ENCODE measurements at places on chromosomes 2 and 18.

- no peak for DNase-seq
Observed at GRCh38 chr2:239014458-239015217, 166.8 kb downstream of the TWIST2 start.

GRCh38 chr2:70999362-70999761 is 4.7 kb upstream of the TEX261 start:
- no peak for DNase-seq

- DNase-seq, result no peak
Observed at GRCh38 chr2:147487286-147487977, 357.4 kb upstream of the ACVR2A start.

DNA sequence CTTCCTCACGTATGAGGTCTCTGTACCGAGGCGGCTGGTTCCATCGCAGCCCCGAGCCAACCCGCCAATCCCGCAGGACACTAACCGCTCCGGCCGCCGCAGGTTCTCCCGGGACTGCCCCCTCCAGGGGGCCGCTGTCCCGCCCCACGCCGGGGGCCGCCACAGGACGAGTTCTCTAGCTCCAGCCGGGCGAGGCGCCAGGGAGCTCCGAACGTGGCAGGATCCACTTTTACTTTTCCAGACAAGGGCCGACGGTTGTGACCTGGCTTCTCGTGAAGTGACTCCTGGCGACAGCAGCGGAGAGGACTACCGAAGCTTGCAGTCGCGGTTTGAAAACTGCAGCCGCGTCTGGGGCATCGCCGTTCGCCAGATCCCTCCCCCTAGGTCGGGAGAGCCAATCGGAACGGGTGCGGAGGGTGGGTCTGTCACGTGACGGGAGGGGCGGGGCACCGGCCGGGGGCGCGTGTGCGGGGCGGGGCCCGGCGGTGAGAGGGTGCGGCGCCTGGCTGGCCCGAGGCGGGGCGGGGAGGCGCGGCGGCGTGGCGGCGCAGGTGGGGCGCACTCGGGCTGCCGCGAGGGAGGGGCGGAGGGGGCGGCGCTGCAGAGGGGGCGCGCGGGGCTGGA is at the start of gene STK17B:
TSS of gene STK17B (minus strand) at position 331 of the 624 bp plus-strand sequence. CDS start 8,195 bp downstream, outside the sequence.
- peak; percentile 74 for DNase-seq

DNA sequence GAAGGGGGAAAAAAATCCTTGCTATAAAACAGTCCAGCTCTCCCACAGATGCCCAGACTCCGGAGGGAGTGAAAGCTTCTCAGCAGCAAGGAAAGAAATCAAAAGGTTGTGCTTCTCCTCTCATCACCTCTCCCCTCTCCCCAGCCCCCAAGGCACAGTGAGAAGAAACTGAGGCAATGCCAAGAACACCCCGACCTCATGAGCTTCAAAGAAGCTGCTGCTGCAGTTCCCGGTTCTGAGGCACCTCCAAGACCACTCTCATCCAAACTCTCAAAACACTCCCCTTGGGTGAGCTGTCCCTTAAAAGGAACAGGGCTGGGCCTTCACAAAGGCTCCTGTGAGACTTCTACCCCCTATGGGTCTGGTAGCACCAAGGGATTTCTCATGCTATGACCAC is 62.0 kb upstream of the KLF7 start:
- no peak for DNase-seq

GRCh38 chr2:216023055-216023648 is 9.8 kb upstream of the MREG start:
- DNase-seq, result peak; percentile 61

DNA sequence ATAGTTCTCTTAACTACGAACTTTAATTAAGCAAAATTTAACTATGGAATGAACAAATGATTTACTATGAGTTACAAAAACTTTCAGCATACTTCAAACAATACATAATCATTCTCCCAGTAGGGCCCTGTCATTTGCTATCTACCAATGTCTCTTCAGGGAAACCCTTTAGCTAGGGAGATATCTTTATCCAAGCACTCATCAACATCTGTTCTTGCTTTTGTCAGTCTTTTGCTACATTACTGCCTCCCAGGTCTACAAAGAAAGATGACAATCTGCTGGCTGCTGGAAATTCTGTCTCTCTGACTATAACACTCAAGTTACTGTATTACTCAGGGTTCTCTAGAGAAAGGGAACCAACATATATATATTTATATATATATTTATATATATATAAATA is 1626.3 kb upstream of the CELF4 start:
- no peak for DNase-seq

- no peak for DNase-seq
Observed at GRCh38 chr2:9846554-9846953, 3.3 kb downstream of the TAF1B start.

GRCh38 chr2:178241844-178242551 is 47.7 kb downstream of the OSBPL6 start:
- DNase-seq, result peak; percentile 71

GRCh38 chr18:10416065-10416464 is 38.4 kb upstream of the APCDD1 start:
- DNase-seq, result no peak

DNA sequence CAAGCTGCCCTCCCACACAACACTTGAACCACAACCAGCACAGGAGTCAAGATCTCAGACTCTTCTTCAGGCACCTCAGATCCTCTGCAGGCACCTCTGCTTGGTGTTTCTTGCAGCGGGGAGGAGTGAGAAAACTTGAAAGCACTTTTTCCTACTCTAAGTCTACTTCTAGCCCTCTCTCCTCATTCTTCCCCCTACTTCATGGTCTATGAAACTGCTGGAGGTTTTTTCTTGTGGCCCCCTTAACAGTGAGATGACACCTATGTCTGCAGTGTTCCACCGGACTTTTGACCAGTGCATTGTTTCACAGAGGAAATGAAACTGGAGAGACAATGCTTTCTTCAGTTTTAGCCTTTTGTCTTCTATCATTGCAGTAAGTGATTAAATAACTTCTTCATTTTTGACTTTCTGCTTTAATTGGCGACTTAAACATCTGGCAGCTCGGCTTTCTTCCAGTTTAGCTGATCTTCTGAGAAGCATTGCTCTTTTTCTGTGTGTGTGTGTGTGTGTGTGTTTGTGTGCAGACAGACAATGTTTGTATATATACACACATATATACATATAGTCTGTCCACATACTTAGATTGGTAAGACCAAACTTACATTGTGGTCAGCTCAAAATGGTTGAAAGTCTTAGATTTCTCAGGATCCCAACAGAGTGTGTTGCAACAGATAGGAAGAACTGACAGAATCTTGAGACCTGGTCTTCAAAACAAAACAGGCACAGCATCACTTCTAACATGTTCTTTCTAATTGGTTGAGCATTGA is 1474.0 kb upstream of the TMEFF2 start:
- DNase-seq, result no peak

DNA sequence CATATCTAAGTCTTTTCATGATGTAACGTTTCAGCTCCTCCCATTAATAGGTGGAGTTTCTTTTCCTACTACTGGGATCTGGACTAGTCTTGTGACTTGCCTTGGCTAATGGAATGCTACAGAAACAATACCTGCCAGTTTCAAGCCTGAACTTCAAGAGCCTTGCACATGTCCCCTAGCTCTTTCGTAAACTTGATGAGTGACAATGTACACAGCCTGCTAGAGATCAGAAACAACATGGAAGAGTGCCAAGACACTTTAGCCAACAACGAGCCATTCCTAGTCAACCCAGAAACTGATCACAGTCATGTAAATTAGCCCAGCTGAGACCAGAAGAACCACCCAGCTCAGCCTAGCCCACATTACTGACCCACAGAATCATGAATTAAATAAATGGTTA is 24.8 kb upstream of the STK39 start:
- no peak for DNase-seq

- DNase-seq, result no peak
Observed at GRCh38 chr2:206958261-206958660, 18.9 kb downstream of the CPO start.

DNA sequence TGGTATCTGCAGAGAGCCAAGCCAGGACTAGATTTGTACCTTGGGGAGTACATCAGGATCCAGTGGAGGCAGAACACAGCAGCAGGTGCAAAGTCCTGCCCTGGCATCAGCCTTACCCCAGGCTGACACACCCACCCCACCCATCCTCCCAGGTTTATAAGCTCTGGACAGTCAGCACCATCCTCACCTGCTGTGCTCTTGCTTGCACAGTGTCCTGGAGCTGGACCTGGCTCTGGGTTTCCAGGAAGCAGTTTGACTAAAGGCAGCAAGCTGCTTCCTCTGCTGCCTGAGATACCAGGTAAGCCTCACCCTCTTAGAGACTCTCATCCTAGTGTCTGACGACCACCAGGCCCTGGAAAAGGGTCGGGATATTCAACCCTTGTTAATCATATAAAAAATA is at the start of gene SULT1C3:
TSS of gene SULT1C3 (plus strand) at position 183 of the 400 bp plus-strand sequence. CDS start 7,227 bp downstream, outside the sequence.
- no peak for DNase-seq

- DNase-seq, result no peak
Observed at GRCh38 chr2:239725551-239725890, 299.6 kb downstream of the NDUFA10 start.

DNA sequence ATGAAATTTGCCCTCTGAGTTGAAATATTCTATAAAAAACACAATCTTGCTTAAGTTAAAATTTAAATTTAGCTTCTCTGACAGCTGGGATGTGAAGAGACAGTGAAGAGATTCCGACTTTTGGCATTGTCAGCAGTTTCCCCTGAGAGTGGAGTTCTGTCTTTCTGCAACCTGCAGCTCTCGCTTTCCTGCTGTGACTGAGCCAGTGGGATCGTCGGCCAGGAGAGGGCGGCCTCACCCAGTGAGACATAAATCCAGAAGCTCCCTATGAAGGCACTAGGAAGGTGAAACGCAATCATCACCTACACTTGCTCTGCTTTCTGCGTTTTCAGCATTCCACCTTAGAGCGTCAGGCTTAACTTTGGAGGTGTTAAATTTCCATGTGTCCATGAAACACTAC is 75.4 kb upstream of the HNMT start:
- DNase-seq, result no peak

DNA sequence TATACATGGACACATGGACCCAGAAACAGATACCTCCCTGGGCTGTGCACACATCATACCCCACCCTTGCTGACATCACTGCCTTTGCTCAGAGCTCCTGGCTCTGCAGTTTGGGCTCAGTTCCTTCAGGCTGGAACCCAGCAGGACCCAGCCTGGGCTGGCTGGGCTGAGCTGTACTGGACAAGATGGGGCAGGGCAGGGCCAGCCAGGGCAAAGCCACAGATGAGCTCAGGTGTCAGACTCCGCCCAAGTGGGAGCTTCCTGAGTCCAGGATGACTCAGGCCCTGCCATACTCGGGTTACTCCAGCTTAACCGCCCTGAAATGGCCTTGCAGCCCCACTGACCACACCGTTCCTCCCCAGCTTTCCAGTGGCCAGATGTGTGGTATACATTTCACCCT is 284.9 kb downstream of the OSR1 start:
- DNase-seq, result peak; percentile 68

- DNase-seq, result peak; percentile 10
Observed at GRCh38 chr2:99651930-99652670, 162.3 kb upstream of the REV1 start.

DNA sequence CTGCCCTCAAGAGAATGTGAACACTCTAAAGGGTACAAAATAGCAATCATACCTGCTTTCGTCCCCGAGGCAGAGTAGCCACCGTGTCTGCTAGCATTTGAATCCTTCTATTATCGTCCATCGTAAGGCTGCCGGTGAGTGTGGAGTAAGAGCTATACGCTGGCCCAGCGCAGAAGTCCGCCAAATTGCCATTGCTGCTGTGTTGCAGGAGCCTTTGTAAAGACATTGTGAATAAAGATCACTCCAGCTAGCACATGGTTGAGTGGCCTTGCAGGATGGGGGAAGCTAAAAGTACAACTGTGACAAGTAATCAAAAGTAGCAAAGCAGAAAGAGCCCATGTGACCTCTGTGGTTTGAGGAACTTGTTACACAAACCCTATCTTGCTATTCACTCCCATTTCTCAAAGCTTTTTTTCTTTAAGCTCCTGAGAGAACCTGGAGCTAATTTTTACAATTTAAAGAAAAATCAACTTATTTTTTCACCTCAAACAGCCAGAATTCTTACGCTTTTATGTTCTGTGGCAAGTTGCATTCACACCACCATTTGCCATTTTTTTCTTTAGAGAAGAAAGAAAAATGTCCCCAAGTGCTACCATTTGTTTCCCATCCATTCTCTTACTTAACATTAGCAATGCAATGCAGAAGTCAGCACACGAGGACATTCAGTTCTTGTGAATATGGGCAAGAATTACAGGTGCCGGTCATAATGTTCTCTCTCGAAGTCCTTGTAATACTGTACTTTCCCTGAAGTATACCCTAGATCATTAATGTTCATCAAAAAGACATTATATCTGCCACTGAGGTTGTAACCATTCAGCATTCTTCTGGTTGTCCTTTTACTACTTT is at the start of gene CYTIP:
TSS of gene CYTIP (minus strand) at position 295 of the 846 bp plus-strand sequence. CDS start at position 226, 69 bp downstream.
- DNase-seq, result no peak

GRCh38 chr18:29307231-29307630 is 1130.3 kb upstream of the CDH2 start:
- no peak for DNase-seq

GRCh38 chr2:67476809-67477790 is 80.0 kb downstream of the ETAA1 start:
- peak; percentile 51 for DNase-seq

- DNase-seq, result peak; percentile 63
Observed at GRCh38 chr2:46632349-46632748, 153.0 kb downstream of the TMEM247 start.

- DNase-seq, result no peak
Observed at GRCh38 chr2:52178845-52179244, 1146.9 kb upstream of the NRXN1 start.

DNA sequence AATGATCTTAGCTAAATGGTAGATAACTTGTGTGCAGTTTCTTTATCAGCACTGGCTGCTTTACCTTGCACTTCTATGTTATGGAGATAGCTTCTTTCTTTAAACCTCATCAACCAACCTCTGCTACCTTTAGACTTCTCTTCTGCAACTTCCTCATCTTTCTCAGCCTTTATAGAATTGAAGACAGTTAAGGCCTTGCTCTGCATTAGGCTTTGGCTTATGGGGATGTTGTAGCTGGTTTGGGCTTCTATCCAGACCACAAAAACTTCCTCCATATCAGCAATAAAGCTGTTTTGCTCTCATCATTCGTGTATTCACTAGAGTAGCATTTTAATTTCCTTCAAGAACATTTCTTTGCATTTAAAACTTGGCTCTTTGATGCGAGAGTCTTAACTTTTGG is 123.7 kb downstream of the PIK3C3 start:
- DNase-seq, result no peak

DNA sequence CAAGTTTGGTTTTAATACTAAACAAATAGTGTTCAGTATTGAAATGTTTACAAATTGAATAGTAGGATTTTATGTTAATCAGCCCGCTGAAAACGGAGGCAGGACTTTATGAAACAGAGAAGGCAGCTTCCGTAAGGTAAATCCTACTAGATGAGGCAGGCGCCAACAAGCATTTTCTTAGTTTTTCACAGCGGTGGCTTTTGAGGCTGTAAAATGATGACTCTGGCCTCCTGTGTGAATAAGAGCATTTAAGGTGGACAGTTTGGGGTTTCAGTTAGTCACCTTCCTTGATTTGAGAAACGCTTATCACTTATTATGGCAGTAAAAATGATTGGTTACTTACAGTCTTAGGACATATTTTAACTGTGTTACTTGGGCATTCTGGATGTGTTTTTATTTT is 212.9 kb downstream of the PTGR3 start:
- DNase-seq, result no peak

DNA sequence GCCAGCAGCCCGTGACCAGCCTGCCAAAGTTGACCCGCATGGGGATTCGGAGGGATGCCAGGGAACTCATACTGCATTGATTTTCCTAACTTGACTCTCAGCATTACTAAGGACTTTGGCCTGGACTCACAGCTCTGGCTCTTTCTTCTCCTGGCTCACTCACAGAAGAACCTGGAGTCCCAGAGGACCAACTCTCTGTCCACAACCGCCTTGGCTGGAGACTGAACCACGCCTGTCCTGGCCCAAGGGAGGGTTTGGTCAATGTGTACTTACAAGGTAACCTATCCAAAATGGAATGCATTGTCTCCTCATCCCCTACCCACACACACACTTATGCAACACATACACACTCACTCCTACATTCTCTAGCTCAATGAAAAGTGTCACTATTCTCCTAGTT is 135.6 kb upstream of the KLHL29 start:
- DNase-seq, result no peak
